A549 (cell line): ENCODE measurements at places on chromosomes 4 and X. TPM values are rescaled to one million over a fixed set of nuclear protein-coding genes. Genes with fewer than 3 reads are reported as not detected.

- no peak for DNase-seq
Measured at GRCh38 chr4:113603911-113604310, 157.6 kb downstream of the CAMK2D start.

EGFL6 gene
- polyA plus RNA-seq, result not detected in 3 replicates

DNA sequence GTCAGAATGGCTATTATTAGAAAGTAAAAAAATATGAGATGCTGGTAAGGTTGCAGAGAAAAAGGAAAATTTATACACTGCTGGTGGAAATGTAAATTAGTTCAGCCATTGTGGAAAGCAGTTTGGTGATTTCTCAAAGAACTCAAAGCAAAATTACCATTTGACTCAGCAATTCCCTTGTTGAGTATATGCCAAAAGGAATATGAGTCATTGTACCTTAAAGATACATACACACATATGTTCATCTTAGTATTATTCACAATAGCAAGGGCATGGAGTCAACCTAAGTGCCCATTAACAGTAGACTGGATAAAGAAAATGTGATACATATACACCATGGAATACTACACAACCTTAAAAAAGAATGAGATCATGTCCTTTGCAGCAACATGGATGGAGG is 148.2 kb downstream of the COMMD8 start:
- no peak for DNase-seq

DNA sequence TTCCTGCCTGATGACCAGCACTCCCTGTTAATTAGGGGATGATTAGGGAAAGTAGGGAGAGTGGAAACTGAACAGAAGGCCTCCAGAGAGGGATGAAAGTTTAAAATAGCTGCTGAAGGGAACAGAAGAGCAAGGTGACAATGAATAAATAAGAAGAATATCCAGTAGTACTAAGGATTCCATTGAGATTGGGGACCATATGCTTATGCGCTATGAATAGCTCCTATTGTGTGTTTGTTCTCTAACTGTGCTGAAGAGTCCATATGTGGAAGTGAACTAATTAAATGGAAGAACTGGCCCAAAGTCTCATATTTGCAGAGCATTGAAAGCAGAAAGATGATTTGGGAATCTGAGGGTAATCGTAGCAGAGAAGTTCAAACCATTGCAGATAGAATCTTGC is 137.0 kb downstream of the PRSS12 start:
- DNase-seq, result no peak
